NCI-H2029 treated with DMSO at 0.1 percent for 48 hours (cell line): ENCODE measurements at places on chromosomes 2 and 18.

DNA sequence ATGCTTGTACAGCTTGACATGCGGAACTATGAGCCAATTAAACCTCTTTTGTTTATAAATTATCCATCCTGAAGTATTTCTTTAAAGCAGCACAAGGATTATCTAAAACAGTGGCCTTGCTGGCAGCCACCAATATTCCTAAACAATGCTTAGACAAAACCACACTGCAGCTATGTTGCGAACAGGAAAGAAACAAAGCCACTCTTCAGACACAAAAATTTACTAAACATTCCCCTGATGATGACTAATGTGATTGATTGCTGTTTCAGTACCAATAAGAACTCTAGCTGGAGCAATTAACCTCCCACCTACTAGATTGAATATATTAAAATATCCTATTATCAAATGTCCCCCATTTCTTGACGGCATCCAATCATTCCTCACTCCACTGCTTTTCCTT, 325.8 kb upstream of the REG3G start:
- no peak for DNase-seq

DNA sequence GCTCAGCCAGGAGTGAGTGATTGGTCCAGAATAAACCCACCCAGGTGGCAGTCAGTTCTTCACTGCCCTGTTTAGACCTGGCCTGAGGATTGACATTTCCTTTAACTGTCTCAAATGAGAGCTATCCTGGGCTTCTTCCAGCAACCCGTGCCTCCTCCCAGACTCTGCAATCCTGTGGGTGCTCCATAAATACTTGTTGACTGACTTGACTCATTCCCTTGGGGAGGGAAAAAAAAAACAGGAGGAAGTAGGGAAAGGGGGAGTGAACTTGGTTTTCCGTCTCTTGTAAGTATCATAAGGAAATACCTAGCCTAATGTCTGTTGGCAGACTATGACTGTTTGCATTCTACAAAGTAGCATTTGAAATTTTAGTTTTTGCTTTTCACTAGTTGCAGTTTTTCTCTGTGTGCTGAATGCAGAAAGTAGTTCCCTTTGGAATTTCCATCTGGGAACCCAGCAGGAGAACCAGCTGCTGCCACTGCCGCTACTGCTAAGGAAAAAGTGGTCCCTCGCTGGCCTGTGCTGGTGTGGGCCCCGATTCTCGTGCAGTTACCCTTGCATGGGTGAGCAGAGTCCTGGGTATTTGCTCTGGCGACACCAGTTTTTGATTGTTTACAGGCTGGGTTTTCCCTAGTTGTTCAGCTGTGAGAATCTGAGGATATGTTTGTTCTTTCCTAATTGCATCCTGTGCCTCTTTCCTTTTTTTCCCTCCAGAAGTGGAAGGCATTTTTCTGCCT, 78.8 kb downstream of the TGOLN2 start:
- DNase-seq = no peak

DNA sequence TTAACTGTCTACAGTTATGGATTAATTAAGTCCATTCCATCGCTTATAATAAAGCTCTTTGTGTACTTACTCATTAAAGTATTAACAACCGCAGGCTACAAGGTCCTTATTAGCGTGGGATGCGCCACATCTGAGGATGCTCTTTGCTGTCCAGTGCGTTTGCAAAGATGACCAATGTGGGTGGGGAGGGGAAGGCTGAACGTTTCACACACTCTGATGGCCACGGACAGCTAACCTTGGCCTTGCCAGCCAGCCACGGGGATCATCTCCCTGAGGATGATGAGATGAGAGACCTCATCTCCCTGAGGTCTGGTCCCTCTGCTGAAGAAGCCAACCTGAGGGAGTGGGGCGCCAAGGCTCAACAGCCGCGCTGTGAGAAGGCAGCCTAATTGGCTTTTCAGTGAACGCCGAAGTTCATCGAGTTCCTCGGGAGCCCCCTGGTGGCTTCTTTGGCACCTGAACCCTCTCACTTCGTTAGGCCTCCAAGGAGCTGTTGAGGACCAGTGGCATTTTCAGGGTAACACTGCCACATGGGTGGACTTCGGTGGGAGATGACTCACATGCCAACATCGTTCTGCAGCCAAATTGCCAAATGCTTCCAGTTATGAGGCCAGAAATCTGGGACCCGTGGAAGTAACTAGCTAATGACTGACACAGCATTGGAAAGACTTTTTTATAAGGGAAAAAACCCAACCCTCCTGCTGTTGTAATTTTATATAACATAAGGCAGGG, 69.3 kb upstream of the SEC11C start:
- DNase-seq = no peak

DNA sequence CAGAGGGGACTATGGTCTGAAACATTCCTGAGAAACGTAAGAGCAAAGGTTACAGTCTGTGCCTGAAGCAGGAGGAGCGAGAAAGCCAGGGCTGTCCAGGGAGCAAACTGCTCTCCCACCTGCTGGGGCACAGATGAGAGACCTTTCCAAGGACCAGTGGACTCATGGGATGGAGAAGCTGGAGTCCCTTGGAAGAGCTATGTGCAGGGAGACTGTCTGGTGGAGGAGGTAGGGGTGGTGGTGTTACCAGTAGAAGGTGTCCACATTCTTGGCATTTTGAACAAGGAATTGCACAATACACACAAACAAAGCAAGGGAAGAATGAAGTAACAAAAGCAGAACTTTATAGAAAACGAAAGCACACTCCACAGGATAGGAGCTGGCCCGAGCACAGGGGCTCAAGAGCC, 97.9 kb upstream of the CYRIA start:
- DNase-seq = no peak

DNA sequence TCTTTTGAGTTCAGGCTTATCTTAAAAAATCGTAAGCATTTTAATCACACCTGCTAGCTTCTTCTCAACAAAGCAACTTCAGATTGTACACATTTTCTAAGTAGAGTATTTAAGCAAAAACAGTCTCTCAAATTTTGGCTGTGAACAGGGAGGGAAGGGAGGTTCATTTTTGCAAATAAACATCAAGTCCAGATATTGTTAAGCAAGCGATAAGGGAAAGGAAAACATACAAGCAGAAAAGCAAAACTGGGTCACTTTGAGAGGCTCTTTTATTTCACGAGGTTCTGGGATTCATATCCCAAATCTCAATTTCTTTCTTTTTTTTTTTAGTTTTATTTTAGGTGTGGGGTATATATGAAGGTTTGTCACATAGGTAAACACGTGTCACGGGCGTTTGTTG, 79.9 kb downstream of the SLC25A12 start:
- DNase-seq = no peak

GRCh38 chr2:235957251-235957650, 210.9 kb downstream of the GBX2 start:
- DNase-seq = no peak

GRCh38 chr18:47724186-47724975, 206.1 kb downstream of the SMAD2 start:
- no peak for DNase-seq
